ENCODE measurements at places on chromosomes 3 and 15.
A peak's percentile ranks its signal among the peaks of the same experiment; 100 is the strongest.

DNA sequence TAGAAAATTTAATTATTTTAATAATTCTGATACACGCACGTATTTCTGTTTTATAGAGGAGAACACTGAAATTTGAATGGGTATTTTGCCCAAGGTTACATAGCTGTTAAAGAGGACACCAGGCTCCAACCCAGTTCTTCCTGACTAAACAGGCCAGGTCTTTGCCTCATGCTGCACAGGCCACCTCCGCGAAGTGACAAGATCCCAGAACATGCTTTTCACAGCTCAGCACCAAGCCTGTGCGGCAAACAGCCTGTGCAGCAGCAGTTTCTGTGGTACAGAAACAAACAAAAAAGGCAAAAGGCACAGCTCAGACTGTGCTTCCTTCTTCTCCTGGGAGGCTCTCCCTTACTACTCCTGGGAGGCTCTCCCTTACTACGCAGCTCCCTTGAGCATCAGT, 6.5 kb downstream of the FOXL2 start:
- no peak for DNase-seq

GRCh38 chr3:12954891-12955650, 113.7 kb upstream of the RPL32 start:
- no peak for DNase-seq

DNA sequence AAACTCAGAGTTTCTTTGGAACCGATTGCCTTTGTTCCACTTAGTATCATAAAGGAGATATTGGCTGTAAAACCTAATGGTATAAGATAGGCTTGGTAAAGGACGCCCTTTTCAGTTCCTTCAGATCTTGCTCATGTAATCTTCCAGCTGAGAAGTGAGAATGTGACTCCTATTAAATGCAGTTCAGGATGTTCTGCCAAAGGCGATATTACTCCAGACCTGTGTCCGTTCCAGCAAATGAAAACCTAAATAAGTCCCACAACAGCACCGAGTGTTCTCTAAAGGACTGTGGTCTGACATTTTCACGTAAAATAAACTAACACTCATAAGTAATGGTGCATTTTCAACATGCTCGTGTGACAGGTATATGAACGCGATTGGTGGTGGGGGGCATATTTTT, 276.2 kb downstream of the FEZF2 start:
- no peak for DNase-seq

DNA sequence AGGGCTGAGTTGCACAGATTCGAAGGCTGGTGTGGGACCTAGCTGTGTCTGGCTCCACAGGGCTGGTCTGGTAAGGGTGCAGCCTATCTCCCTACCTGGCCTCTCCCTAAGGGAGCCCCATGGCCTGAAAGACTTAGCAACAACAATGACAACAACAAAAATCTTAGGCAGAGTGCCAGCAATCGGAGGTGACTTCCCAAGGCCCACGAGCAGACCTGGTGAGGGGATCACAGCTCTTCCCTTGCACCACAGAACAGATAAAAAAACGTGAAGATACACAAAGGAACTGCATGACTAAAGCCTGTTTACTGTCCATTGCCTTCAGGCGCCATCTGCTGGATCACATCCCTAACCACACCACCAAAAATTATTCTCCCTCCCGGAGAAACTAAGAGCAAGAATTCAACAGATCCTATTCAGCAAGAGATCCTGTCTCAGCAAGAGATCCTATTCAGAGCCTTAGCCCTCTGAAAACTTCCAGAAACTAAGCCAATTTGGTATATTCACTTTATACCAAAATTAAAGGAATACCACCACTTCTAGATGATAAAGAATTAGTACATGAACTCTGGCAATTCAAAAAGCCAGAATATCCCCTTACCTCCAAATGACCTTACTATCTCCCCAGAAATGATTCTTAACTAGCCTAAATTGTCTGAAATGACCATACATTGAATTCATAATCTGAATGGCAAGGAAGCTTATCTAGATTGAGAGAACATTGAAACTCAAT, 24.1 kb upstream of the OR5K4 start:
- DNase-seq, result peak; percentile 9

DNA sequence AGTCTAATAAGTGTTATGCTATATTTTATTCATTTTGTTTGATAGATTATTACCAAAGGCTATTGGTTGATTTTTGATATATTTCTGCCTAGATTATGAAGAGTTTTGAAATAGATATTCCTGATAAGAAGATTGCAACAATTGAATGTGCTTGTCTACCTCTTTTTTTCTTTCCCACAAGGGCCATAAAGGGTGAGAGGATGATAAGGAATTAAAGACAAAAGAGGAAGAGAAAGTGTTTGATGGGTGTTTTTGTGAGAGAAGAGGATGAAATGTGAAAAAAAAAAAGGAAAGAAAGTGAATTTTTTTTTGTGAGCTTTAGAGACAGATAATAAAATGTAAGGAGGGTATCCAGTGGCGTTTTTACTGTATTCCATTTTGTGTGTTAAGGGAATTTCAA, 244.4 kb downstream of the CHST2 start:
- no peak for DNase-seq

GRCh38 chr3:100928638-100929428, 64.4 kb downstream of the ABI3BP start:
- peak; percentile 90 for DNase-seq

GRCh38 chr3:13873818-13874217, 6.1 kb downstream of the WNT7A start:
- no peak for DNase-seq

DNA sequence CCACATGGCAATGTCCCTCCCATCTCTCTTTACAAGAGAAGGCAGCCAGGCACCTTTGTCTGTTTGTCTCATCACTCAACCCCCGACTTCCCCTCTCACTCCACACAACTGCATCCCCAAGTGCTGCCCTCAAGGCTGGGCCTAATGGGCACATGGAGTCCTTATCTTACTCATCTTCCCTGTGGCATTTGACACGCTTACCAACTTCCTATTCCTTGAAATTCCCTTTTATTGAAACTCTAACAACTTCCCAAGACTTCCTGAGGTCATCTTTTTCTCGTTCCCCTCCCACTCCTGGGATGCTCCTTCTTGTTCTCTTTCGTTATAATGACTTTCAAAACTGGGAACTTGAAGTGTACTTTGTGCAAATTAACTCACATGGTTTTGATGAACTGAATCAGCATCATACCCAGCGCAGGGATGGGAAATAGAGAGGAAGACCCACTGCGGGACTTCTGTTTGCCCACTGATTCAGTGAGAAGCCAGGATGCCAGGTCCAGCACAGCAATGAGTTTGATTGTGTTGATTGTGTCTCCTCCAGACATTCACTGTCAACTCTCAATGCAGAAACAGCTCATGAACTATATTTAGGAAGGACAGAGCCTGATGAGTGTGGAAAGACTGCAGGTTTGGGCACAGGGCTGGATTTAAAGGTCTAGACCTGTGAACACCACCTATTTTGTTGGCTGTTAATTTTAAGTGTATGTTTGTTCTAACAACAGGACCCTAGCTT, 104.7 kb upstream of the TNIK start:
- DNase-seq, result no peak

- DNase-seq, result no peak
These were observed 34.7 kb downstream of the SPTSSB start for GRCh38 chr3:161336661-161337060.

DNA sequence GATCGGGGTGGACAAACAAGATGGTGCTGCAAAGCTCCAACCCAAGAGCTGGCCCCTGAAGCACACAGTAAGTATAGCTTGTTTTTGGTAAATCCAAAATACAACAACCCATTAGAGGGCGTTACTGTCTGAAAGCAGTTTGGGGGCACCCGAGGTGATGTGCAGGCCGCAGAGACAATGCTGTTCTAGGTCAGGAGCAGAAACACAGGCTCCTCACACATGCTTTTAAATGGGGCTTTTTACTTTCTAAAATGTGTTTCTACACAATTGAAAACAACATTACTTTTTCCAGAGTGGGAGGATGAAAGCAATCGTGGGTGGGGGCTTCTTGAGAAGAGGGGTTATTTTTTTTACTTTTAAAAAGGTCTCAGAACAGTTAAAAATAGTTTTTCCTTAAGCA, 1029.3 kb upstream of the CFAP20DC start:
- no peak for DNase-seq

DNA sequence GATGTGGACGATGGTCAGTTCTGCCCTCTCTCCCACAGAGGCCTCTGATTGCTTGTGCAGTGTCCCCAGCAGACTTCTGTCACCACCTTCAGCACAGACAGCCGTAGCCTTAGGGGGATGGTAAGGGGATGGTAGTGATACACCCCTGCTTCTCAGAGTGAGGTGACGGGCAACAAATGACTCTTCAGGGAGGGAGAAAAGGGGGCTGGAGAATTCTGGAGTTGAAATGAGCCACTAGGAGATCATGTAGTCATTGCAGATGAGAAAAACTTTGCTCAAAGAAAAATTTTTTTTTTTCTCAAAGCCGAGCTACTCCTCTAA, 29.6 kb upstream of the TIMP4 start:
- DNase-seq, result no peak

DNA sequence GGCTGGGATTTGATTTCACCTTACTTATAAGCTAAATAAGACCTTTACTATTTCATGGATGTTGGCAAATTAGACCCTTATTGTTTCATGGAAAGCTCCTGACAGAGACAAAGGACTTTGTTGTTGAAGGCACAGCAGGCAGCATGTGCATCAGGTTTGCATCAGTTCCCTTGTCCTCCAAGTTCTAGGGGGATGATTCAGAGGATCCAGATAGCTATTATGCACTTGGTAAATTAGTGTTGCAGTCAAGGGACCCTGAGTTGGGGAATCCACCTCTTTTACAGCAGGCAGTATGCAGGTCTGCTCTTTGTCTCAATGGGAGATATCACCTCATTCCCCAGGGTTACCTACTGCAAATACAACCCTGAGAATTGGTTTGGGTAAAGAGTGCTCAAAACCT, 131.4 kb upstream of the IGSF10 start:
- no peak for DNase-seq

DNA sequence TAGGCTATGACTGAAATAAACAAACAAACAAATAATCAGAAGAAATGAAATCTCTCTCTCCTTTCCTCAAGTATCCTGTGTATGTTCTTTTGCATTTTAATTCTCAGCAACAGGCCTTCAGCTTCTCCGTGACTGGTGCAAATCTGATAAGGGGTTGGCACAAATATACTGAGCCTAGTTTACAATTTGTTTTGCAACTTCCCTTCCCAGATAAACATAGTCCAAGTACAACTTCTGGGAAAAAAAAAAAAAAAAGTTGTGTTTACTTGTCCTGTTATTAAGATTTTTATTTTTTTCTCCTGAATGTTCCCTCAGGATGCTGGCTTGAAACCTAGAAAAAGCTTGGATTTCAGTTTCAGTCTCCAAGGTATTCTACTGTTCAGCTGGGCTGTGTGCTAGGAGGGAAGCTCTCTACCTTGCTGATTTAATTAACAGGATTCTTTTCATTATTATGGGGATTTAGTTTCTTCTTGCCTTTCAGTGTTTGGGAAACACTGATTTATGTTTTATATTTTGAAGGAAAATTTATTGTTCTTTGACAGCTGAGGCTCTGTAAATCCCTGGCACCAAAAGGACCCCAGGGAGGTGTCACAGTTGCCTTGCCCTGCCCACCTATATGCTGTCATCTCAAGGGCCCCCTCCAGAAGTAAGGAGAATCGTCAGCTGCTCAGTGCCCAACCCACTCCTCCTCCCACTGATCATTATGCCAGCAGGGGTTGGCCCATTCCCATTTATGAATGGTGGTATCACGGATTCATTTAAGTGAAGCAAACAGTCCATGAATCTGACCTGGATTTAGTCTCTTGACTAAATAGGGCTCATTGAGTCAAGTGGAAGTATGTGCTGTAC, 185.2 kb downstream of the MEIS2 start:
- no peak for DNase-seq

GRCh38 chr3:130831719-130832400, 62.0 kb upstream of the ATP2C1 start:
- no peak for DNase-seq

DNA sequence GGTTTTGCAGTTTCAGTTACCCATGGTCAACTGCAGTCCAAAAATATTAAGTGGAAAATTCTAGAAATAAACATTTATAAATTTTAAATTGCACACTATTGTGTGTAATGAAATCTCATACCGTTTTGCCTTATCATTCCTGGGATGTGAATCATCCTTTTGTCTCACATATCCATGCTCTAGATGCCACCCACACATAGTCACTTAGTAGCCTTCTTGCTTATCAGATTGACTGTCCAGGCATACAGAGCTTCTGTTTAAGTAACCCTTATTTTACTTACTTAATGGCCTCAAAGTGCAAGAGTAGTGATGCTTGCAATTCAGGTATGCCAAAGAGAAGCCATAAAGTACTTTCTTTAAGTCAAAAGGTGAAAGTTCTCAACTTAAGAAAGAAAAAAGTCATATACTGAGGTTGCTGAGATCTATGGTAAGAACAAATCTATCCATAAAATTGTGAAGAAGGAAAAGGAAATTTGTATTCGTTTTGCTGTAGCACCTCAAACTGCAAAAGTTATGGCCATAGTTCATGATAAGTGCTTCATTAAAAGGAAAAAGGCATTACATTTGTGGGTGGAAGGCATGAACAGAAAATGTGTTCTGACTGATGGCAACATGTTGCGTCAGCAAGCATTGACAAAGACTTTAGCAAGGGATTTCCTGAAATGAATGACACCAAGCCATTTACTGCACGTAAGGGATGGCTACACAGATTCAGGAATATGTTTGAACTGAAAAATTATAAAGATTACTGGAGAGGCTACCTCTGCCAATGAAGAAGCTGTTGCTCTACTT, 43.8 kb downstream of the SPATA16 start:
- no peak for DNase-seq

- DNase-seq, result peak; percentile 80
These were observed 145.2 kb downstream of the KLF13 start for GRCh38 chr15:31471731-31472430.

- no peak for DNase-seq
These were observed 10.6 kb downstream of the ARPP19 start for GRCh38 chr15:52558196-52558595.

GRCh38 chr15:77541421-77542181, 91.1 kb downstream of the LINGO1 start:
- no peak for DNase-seq

- DNase-seq, result no peak
These were observed 74.1 kb upstream of the RNF7 start for GRCh38 chr3:141663993-141664392.

DNA sequence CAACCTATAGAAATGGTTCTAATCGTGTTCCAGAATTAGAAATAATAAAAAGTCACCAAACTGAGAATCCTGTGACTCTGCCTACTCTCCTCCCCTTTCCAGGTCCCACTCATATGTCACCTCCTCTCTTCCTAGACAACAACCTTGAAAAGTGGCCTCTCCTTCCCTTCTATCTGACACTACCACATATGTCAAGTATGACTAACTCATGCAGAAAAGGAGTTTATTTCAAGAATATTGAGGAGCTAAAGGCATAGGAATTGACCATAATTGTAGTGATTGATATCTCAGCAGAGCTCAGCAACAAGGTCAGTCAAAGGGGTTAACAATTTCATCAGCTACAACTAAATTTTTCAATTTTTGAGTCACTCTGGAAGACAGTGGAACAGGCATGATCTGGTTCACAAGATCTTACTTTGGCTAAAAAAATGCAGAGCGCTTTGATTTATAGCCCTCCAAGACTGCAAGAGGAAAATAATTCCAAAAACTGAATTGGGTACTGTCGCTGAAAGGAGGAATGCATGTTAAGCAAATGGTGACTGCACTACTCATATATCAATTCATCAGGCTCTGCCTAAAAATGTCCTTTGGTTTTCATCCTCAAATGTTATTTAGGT, 160.6 kb upstream of the ARHGEF26 start:
- peak; percentile 61 for DNase-seq

Measured in fibroblast of skin of left quadriceps (primary cell).